Stimulated activated CD8-positive, alpha-beta memory T cell treated with anti-CD3 and anti-CD28 coated beads, Interleukin-7, amount 100 ng/mL, for 1 hour (primary cell): ENCODE measurements at places on chromosomes 3 and 15.

GRCh38 chr15:91320101-91320500 is 220.0 kb downstream of the SV2B start:
- DNase-seq = no peak

DNA sequence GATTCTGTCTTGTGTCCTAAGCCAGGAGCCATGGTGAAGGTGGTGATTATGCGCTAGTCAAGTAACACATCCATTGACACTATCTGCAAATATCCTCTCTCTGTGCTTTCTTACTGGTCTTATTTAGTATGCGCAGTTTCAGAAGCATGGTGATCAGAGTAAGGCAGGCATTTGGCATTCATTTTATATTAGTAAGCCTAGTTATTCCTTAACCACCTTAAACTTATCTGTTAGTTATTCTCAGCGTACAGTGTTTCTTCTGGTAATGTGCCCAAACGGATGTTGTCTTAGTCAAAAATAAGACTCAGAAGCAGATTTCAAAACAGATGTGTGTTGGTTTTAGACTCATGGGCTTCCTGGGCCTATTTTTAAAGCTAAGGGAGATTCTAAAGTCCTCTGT is 329.2 kb downstream of the GRM7 start:
- no peak for DNase-seq

DNA sequence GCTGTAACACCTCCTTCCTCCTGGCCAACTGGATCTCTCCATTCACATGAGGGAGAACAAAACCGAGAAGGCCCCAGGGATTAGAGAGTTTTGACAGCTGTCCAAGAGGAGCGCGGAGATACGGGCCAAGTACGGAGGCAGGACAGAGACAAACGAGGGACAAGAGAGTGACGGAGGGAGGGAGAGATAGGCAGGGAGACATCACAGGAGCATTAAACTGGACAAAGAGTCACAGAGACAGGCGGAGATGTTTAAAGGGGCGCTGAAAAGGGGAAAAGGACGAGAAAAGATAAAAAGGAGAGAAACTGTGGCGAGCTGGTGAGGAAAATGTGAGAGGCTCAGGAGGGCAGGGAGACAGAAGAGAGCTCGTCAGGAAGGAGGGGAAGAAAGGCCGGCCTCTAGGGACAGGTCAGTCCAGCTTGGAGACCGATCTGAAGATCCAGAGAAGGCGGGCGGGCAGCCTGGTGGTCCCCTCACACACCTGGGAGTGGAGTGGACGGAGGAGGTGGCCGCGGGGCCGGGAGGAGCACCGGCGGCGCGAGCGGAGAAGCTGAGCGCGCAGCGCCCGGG is 40.5 kb upstream of the ROPN1 start:
- DNase-seq = no peak

GRCh38 chr3:12396471-12396870 is 87.8 kb upstream of the TSEN2 start:
- DNase-seq = no peak

DNA sequence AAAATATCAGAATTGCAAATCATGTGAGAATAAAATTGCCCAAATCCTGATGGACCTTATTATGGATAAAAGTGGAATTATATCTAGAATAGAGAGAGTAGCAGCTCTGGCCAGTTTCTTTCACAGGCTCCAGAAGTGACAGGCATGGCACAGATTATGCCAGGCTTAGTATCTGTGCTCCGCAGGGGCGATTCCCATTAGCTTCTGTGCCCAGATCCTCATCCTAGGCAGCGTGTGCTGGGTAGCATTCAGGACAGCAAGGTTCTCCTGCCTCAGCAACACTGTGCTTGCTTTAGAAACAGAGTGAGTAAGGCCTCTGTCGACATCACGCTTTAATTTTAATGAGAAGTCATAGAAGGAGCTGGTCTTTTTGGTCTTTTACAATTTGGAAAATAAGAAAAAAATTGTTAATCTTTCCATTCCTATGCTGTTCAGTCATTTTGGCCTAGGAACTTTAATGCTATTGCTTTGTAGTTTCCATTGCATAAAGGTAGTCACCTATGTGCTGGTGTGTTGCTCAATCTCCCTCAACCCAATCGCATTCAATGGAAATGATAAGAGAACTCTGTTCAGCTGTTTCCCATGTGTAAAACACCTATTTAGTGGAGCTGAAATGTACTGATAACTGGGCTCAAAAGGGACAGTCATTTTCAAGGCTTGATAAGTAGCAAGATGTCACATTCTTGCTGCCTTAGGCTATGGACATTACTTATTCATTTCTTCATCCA is 770.1 kb downstream of the AGBL1 start:
- DNase-seq = no peak

DNA sequence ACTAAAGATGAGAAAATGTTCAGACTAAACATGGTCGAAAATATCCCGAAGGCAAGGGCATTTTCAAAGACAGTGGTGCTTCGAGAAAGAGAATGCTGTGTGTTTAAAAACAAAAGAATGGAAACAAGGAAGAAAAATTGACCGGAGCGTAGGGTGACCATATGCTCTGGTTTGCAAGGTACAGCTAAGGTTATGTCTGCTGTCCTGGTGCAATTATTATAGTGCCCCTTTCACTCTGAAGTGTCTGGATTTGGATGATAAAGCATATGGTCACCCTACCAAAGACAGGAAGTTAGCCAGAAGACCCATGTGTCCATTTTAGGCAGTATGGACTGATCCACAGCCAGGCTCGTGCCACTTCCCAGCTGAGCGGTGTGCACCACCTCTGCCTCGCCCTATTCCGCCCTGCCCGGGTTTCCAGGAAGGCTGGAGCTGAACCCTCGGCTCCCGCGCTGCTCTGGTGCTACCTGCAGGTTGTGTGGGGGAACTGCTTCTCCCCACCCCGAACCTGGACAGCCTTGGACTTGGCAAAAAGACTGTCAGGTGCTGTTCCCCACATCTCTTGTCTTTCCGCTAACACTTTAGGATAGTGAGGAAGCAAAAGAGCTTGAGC is 25.2 kb downstream of the GOLGA6D start:
- DNase-seq = no peak

- DNase-seq = no peak
Measured at GRCh38 chr3:45207446-45207845, 18.6 kb downstream of the TMEM158 start.

GRCh38 chr3:79018671-79019136 is 749.1 kb downstream of the ROBO1 start:
- DNase-seq = no peak

GRCh38 chr15:59948924-59949613 is 55.0 kb upstream of the FOXB1 start:
- DNase-seq = no peak

GRCh38 chr3:46659285-46659684 is 34.2 kb downstream of the ALS2CL start:
- DNase-seq = no peak

- DNase-seq = no peak
Measured at GRCh38 chr15:87213626-87214025, 1042.9 kb downstream of the NTRK3 start.

DNA sequence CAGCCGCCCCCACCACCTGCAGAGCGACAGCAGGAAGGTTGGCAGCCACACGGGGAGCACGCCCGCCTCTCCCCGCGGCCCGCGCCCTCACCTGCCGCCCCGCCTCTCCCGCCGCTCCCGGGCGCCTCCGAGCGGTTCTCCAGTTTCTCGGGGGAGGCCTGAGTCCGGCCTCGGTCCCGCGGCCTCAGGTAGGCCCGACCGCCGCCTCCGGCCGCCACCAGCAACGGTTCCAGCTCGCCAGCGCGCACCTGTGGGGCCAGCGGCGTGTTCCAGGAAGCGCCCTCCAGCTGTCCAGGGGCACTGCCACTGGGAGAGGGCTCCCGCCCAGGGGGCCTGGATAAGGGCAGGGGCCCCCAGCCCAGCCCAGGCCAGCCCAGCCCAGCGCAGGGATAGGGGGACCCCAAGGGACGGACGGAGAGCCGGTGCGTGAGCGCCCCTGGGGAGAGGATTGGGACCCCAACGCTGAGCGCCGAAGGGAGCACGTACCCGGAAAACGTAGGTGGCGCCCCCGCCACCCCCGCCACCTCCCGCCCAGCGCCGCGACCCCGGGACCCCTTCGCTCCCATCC is 2.2 kb downstream of the LTK start:
- DNase-seq = no peak

- DNase-seq = no peak
Measured at GRCh38 chr3:158103081-158103886, 2.9 kb downstream of the SHOX2 start.

GRCh38 chr3:71721651-71722157 is 3.5 kb downstream of the EIF4E3 start:
- no peak for DNase-seq

- DNase-seq = no peak
Measured at GRCh38 chr3:14622368-14622767, 29.2 kb upstream of the CCDC174 start.

- DNase-seq = no peak
Measured at GRCh38 chr15:80509800-80510199, 105.6 kb downstream of the ARNT2 start.

DNA sequence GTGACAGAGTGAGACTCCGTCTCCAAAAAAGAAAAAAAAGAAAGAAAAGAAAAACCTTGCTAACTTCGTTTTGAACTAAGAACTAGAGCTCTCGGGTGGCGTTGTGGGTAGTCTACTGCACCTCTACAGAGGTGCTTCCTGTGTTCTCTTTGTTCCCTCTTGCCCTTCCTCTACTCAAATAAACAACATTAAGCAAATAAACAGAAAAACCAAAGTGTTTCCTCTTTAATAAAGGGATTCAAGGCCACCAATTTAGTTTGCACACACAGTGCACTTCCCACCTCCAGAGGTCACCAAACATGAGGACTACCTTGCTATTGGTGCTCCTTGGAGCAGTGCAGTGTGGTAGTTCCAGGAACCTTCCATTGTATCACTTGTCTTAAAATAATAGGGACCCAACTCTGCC is 354.2 kb upstream of the TBL1XR1 start:
- DNase-seq = no peak

DNA sequence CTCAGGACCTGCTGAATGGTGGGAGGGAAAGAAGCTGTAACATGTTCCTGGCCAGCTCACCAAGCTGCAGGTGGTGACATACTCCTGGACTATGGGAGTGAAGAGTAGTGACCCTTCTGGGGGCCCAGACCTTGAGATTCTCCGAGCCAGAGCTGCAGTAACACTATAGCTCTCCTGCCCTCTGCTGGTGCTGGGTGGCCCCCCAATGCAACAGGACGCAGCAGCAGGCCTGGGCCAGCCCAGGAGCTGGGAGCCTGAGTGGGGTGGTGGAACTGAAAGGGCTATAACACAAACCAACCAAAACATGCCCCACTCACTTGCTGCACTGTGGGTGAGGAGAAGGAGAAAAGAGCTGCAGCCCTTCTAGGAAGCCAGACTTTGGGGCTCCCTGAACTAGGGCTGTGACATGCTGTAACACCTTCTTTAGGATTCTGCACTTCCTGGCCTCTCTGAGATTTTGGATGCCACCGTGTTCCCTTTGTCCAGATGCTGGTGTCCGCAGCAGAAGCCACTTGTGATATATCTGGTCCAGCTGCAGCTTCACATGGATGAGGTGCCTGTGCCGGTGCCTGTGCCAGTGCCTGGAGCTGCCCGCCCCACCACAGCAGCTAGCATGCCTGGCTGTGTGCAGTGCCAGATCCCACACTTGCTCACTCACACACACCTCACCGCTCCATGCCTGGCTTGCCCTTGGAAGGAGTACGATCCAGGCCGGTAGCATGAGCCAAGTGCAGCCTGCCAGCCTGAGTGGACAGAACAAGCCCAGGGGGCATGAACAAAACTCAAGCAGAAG is 636.8 kb upstream of the KCNMB2 start:
- no peak for DNase-seq

DNA sequence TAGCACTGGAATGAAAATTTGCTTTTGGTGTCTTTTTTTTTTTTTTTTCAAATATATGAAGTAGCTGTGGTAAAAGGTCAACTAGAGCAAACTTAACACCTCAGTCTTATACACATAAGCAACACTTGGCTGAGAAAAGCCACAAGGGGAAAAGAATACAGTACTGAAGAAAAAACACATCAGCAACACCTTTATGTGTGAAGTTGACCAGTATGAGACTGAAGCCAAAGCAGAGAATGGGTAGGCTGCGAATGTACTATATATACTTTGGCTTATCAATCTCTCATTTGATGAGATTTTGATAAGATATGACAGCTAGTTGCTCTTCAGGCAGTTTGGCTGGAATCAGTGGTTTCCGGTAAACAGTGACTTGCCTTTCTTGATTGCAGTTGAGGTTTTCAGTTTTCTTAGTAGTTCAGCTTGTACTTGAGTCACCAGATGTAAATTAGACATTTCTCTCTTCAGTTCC is 22.0 kb upstream of the ZCWPW2 start:
- no peak for DNase-seq

- no peak for DNase-seq
Measured at GRCh38 chr3:12005951-12006625, 1.9 kb downstream of the SYN2 start.

GRCh38 chr3:35439663-35440062 is 199.7 kb upstream of the ARPP21 start:
- DNase-seq = no peak

- no peak for DNase-seq
Measured at GRCh38 chr3:94990952-94991705, 928.3 kb downstream of the NSUN3 start.

DNA sequence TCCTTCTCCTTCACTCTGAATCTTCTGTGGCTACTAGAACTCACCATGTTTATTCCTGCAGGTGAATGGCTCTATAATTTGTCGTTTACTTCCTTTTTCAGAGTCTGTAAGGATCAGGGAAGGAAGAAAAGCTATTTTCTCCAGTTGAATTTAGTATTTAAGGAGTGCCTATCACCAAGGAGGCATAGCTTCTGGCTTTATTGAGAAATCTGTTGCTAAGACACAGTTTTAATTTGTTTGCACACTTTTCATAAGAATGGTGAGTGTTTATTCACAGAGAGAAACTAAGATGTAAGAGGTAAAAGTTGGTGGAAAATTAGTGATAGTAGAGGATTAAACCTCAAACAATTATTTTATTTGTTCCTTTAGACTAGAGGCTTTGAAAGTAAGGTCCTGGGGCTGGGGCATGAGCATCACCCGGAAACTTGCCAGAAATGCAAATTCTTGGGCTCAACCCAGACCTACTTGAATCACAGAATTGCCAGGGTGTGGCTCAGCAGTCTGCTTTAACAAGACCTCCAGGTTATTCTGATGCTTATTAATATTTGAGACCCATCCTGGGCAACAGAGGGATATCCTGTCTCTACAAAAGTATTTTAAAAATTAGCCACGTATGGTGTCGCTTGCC is 461.3 kb downstream of the AGBL1 start:
- DNase-seq = no peak

GRCh38 chr3:99568663-99569335 is 69.6 kb upstream of the COL8A1 start:
- DNase-seq = no peak
